SK-MEL-5 (cell line): ENCODE measurements at places on chromosomes 6 and 20. TPM values are rescaled to one million over a fixed set of nuclear protein-coding genes. Genes with fewer than 3 reads are reported as not detected.

Gene SPATA25
- 1.3 and 2.2 TPM in 2 replicates for total RNA-seq

Gene GRIK2
- total RNA-seq = 8.5 and 9.3 TPM in 2 replicates

Gene XKR7
- 0.03 and 0.11 TPM in 2 replicates for total RNA-seq

Gene PSORS1C2
- not detected in 2 replicates for total RNA-seq

Gene TTPAL
- total RNA-seq = 5.7 and 6.6 TPM in 2 replicates

Gene ACTL10
- not detected in 2 replicates for total RNA-seq

Gene SLC35D3
- total RNA-seq = not detected in 2 replicates

Gene BPIFA1
- not detected in 2 replicates for total RNA-seq

Gene HLA-DRA
- 5.7 and 10.0 TPM in 2 replicates for total RNA-seq

Gene RTN4IP1
- total RNA-seq = 9.3 and 10.5 TPM in 2 replicates

Gene CRISP2
- total RNA-seq = not detected in 2 replicates

Gene HSPA12B
- total RNA-seq = 0.21 TPM in 1 of 2 replicates, not detected in the other

Gene COX4I2
- total RNA-seq = not detected in 2 replicates

Gene CAGE1
- 0.13 and 0.40 TPM in 2 replicates for total RNA-seq

Gene ID4
- total RNA-seq = 30.9 and 31.9 TPM in 2 replicates

Gene RFX6
- total RNA-seq = 0.08 TPM in 1 of 2 replicates, not detected in the other

Gene TFAP2C
- 1.5 and 2.0 TPM in 2 replicates for total RNA-seq

Gene SLC17A9
- not detected in 2 replicates for total RNA-seq

Gene GNAS
- total RNA-seq = 589 and 602 TPM in 2 replicates

Gene DOK5
- 2.2 and 2.8 TPM in 2 replicates for total RNA-seq

Gene KCNK16
- not detected in 2 replicates for total RNA-seq

Gene CST2
- not detected in 2 replicates for total RNA-seq

Gene MARCKS
- 50.7 and 55.4 TPM in 2 replicates for total RNA-seq

Gene KCNG1
- total RNA-seq = 22.3 and 22.9 TPM in 2 replicates

Gene SOX18
- total RNA-seq = 0.37 TPM in 1 of 2 replicates, not detected in the other

Gene OPRL1
- 2.1 and 3.2 TPM in 2 replicates for total RNA-seq

Gene EYA2
- total RNA-seq = not detected in 2 replicates

Gene RGS17
- total RNA-seq = 1.1 and 1.2 TPM in 2 replicates

Gene PTPRA
- 35.2 and 45.5 TPM in 2 replicates for total RNA-seq

Gene SLC52A3
- 0.03 and 0.11 TPM in 2 replicates for total RNA-seq

Gene RRAGD
- 145 and 165 TPM in 2 replicates for total RNA-seq

Gene CFAP61
- 39.3 and 54.6 TPM in 2 replicates for total RNA-seq

Gene PPP1R3G
- total RNA-seq = 0.03 and 0.16 TPM in 2 replicates

Gene CTAGE9
- not detected in 2 replicates for total RNA-seq

Gene ATP6V1G2
- 0.32 and 0.45 TPM in 2 replicates for total RNA-seq

Gene LY86
- not detected in 2 replicates for total RNA-seq

Gene HLA-DPA1
- total RNA-seq = 7.1 and 8.7 TPM in 2 replicates

Gene MICB
- total RNA-seq = 4.9 and 7.0 TPM in 2 replicates

Gene SLC17A2
- total RNA-seq = not detected in 2 replicates

Gene MYB
- 1.3 and 2.0 TPM in 2 replicates for total RNA-seq

Gene BACH2
- 0.77 and 0.88 TPM in 2 replicates for total RNA-seq

Gene PXDC1
- total RNA-seq = 53.5 and 59.0 TPM in 2 replicates

Gene NRSN1
- not detected in 2 replicates for total RNA-seq

Gene MMUT
- 11.5 and 11.9 TPM in 2 replicates for total RNA-seq

Gene ZSCAN23
- 1.9 and 4.6 TPM in 2 replicates for total RNA-seq

Gene ADGB
- total RNA-seq = not detected in 2 replicates

Gene WFDC2
- not detected in 2 replicates for total RNA-seq

Gene ZNF165
- total RNA-seq = 0.19 and 0.37 TPM in 2 replicates

Gene PLEKHG1
- 3.5 and 5.5 TPM in 2 replicates for total RNA-seq

Gene CDK5RAP1
- total RNA-seq = 31.4 and 38.1 TPM in 2 replicates

Gene SLPI
- total RNA-seq = not detected in 2 replicates

Gene LZTS3
- total RNA-seq = 5.1 and 5.2 TPM in 2 replicates

Gene ARMH2
- not detected in 2 replicates for total RNA-seq

Gene SEL1L2
- not detected in 2 replicates for total RNA-seq

Gene SPTLC3
- 1.7 and 2.0 TPM in 2 replicates for total RNA-seq

Gene PRKN
- 0.51 and 0.95 TPM in 2 replicates for total RNA-seq
